ENCODE measurements at places on chromosomes 7 and 10.

GRCh38 chr7:136389933-136390332 is 412.8 kb upstream of the MTPN start:
- DNase-seq: no peak

- DNase-seq: no peak
Observed at GRCh38 chr7:11404355-11404754, 427.6 kb downstream of the THSD7A start.

GRCh38 chr10:94083662-94084265 is 90.0 kb downstream of the PLCE1 start:
- DNase-seq: no peak

DNA sequence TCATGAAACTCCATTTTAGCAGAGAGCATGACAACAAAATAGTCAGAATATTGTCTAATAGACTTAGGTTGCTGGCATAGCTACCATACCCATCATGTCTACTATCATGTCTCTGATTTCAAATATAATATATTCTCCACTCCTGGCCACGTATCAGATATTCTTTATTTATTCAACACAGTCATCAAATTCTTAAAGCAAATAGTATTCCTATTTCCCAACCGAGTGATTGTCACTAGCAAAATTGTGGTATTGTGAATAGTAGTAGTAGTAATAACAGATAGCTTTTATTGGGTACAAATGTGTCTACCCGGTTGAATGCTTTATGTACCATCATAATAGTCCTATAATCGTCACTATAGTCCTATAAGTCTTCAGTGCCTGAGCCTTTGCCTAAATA is 918.6 kb downstream of the KCNMA1 start:
- DNase-seq: no peak

- no peak for DNase-seq
Observed at GRCh38 chr7:94276795-94277194, 117.9 kb upstream of the COL1A2 start.

DNA sequence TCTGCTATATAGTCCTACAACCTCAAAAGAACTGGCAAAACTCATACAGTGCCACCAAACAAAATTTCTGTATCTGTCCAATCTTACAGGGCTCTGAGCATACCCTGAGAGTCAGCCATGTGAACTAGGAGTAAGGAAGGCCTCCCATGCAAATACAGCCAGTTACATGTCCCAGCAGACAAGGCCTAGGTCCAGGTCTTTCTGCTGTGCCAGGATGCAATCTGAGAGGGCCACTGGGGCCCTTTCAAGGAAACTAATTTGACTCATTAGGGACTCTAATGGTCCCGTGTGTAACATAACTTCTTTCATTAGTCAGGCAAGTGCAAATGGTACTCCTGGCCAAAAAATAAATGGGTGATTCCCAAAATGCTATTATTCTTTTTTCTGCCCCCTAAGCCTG is 17.9 kb upstream of the HIBADH start:
- no peak for DNase-seq

DNA sequence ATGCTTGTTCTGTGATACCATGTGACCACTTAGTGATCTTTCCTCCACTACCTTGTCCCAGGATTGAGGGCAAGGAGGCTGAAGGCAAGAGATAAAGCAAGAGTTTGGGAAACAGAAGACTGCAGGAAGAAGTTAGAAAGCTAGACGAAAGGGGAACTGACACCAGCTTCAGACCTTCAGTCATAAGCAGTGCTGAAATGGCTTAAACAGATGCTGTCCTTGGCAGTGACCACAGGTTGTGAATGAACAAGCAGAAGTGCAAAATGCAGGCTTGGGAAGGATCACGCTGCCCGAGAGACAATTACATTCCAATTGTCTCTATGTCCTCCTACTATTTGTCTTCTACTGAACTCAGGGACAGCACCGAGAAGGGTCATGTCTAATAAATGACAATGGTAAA is 704.9 kb upstream of the AUTS2 start:
- no peak for DNase-seq

- no peak for DNase-seq
Observed at GRCh38 chr10:3238115-3238871, 65.7 kb upstream of the PITRM1 start.

- DNase-seq: no peak
Observed at GRCh38 chr10:59508296-59508695, 145.9 kb upstream of the FAM13C start.

Measured in activated CD4-positive, alpha-beta T cell treated with anti-CD3 and anti-CD28 coated beads, Interleukin-2, amount 50 U/mL, for 48 hours (primary cell).